Neural progenitor cell (in vitro differentiated cells): ENCODE measurements at places on chromosomes 1 and 21.

DNA sequence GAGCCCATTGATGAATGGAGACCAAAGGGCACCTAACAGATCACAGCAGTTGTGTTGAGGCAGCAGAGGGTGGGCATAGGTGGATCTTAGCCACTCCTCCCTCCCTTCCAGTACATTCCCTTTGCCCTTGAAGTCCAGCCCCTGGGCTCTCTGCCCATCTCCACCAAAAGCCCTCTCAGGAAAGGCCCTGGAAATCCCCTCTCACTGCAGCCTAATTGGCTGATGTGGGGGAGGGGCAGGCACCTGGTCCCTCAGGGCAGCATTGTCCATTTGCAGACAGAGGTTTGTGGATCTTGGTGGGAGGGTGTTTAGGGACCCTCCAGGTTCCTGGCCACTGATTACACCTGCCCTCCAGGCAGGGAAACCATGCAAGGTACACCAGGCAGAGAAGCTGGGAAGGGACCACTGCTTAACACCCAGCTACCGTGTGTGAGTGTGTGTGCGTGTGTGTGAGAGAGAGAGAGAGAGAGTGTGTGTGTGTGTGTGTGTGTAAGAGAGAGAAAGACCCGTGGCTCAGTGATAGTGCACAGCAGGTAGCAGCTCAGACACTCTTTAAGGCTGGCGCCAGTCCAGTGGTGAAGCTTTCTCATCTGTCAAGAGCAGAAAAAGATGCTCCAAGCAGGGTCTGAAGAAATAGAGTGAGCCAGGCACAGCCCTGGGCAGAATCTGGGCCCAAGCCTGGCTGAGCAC lies 71.1 kb downstream of the MATN1 start:
- peak; percentile 58 for DNase-seq

- no peak for DNase-seq
These were observed 1.7 kb upstream of the CHI3L2 start for GRCh38 chr1:111225717-111226400.

- no peak for DNase-seq
These were observed 56.4 kb downstream of the GRIK3 start for GRCh38 chr1:36977731-36978406.

- no peak for DNase-seq
These were observed 277.5 kb downstream of the PDE4B start for GRCh38 chr1:66069976-66070876.

DNA sequence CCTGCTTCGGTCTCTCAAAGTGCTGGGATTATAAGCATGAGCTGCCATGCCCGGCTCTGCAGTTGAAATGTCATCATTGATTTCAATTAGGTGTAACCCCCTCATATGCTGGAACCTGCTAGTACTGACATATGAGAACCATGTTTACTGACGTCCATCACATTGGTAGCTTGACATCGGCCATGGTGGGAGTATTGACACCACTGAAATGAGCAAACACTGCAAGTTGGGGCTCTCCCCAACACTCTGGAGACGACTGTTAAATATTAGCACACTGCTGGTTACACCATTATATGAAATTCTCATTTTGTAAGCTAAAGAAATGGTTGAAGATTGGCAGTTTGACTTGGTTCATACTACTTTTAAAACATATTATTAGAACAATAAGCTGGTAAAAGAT lies 63.7 kb downstream of the CNST start:
- DNase-seq = no peak

- DNase-seq = no peak
These were observed 20.6 kb upstream of the NPL start for GRCh38 chr1:182768963-182769362.

DNA sequence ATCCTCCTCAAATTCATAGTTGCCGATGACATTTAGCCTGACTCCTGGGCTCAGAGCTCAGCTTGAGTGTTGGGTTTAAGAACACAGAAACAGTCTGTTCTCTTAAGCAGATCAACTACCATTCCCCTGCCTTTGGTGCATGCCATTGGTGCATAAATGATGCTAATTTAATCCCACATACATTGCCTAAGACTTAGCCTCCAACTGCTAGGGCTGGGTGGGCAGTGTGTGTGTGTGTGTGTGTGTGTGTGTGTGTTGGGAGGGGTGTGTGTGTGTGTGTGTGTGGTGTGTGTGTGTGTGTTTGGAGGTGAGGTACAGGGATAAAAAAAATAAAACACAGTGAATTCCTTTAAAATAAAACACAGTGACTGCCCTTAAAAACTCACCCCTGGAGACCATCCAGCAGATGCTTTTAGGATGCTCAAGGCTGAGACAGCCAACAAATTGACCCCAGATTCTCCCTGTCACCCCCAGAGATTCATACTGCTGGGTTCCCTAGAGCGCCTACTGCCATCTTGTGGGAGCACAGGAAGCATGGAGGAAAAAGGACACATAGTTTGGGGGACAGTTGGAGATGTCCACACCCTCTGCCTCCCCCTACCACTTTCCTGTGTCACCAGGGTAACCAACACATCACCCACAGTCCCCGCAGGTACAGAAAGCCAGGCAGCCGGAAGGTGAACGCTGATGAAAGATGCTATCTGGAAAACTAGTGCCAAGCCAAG lies 30.6 kb downstream of the KLHDC7A start:
- DNase-seq = peak; percentile 24

- no peak for DNase-seq
These were observed 45.3 kb upstream of the CTBS start for GRCh38 chr1:84619383-84620102.

GRCh38 chr1:200464784-200465400 lies 55.1 kb upstream of the ZNF281 start:
- DNase-seq = no peak

DNA sequence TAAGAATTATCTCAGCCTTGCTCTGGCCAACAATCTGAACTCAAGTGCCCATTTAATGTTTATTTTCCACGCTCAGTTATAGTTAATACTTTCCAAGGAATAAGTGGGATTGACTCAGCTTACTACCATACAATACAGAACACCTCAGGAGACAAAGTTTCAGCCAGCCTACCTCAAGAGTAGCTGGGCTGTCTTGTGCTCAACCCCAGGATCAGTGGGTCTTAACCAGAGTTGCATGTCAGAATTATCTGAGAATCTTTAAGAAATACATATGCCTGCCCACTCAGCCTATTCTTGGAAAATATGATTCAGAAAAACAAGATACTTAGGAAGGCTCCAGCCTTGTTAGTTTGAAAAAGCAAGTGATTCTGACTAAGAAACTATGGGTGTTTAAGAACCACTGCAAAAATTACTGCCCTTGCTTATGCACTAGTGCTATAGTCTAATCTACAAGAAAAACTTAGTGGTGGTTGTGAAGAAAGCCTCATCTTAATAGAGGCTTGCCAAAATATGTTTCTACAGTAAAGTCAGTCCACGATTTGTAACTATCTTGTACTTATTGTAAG lies 20.4 kb downstream of the CDC7 start:
- no peak for DNase-seq

DNA sequence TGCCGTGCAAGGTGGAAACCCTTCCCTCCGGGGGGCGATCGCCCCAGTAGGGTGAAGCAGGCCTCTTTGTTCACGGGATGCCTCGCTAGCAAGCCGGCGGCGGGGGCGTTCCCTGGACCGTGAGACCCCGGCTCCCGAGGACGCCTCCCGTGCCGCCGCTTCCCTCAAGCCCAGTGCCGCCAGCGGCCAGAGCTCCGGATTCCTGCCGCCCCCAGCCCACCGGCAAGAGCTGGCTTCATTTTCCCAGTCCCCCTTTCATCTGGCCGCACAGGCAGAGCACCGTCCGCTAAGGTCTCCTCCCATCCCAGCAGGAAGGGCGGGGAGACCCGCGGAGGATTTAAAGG lies 16.3 kb downstream of the IER5 start:
- peak; percentile 91 for DNase-seq

DNA sequence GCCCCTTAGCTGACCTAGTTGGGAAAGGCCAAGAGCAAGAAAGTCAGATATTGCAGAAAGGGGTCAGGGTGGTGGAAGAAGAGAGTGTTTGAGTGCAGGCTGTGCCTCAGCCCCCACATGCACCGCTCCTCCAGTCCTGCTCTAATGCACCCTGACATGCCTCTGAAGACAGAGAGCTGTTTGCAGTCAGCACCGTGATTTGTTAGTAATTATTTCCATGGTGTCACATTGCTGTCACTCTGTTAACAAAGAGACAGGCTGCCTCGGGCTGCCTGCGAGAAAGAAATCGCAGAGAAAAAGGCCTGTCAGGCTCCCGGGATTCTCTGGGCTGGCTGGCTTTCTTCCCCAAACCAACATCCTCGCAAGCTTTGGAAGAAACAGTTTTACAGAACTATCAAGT lies 58.3 kb downstream of the ERI3 start:
- no peak for DNase-seq

DNA sequence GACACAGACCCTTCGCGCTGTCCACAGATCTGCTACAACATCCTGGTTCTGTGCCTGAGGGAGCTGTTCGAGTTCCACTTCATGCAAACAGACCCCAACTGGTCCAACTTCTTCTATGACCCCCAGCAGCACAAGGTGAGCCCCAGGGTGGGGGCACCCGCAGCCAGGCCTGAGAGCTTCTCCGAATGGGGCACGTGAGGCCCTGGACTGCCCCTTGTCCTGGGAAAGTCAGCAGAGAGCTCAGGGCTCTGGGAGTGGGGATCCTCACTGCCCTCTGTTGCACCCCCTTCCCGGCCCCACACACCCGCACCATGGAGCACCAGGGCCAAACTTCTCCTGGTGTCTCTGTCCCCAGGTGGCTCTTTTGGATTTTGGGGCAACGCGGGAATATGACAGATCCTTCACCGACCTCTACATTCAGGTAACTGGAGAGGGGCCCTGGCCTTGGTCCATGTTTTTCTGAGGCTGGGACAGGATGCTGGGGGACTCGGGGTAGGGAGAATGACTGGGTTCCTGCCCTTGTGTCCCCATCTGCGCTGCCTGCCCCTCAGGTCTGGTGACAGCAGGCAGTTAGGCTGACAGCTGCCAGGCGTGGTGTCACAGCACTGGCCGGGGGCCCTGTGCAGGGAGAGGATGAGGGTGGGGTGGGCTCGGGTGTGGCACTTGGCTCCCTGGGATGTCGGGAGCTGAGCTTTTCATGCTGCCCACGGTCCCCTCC lies 44.6 kb downstream of the COQ8A start:
- DNase-seq = no peak

DNA sequence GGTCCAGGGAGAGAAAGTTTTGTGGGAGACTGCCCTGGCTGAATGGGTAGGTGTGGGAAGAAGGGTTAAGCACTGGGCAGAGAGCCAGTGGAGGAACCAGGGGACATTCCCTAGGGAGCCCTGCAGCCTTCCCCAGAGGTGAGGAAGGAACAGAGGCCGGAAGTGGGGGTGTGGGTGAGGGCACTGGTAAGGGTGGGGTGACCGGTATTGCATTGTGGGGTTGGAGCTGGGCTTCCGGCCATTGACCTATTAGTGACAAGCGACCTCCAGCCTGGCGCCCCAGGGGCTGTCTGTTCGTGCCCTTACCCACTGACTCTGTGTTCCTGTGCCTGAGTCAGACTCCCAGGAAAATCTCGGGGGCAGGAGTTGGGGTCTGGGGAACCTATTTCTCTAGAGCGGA lies 3.5 kb upstream of the TSPAN1 start:
- no peak for DNase-seq

DNA sequence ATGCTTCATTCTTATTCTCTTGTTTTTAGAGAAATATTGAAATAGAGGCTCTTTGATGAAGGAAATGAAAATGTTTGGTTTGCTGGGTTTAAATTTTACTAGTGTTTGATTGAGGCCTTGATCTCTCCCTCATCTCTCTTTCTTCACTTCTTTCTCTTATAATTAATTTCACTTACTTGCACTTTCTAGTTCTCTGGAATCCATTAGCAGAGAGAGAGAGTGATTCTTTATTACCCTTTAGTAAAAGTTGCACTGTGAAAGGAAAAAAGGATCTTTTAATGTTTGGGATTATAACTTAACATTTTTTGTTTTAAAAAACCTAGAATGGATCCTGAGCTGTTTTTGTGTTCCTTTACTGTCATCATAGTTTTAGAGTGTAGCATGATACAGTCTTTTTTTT lies 12.2 kb downstream of the RPRD2 start:
- no peak for DNase-seq

DNA sequence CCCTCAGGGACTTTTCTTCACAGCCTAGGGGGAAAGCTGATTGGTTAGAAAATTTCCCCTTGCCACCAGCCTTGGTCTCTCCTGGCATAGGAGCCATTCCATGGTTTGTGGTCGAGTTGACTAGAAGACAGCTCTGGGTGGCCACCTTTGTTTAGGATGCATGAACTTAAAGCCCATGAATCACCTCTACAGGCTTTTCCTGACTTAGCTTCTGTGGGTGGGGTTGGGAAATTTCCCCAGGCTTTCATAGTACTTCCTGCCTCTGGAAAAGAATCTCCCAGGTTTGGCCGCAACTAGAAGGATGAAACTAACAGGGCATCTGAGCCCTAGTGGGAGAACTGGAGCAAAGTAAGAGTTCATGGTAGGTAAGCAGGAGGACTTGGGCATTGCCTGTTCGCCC lies 72.6 kb downstream of the SNRPE start:
- DNase-seq = no peak

GRCh38 chr1:52665006-52665941 lies 32.3 kb downstream of the SHISAL2A start:
- no peak for DNase-seq

- no peak for DNase-seq
These were observed 58.0 kb downstream of the PUM1 start for GRCh38 chr1:31007462-31007991.

DNA sequence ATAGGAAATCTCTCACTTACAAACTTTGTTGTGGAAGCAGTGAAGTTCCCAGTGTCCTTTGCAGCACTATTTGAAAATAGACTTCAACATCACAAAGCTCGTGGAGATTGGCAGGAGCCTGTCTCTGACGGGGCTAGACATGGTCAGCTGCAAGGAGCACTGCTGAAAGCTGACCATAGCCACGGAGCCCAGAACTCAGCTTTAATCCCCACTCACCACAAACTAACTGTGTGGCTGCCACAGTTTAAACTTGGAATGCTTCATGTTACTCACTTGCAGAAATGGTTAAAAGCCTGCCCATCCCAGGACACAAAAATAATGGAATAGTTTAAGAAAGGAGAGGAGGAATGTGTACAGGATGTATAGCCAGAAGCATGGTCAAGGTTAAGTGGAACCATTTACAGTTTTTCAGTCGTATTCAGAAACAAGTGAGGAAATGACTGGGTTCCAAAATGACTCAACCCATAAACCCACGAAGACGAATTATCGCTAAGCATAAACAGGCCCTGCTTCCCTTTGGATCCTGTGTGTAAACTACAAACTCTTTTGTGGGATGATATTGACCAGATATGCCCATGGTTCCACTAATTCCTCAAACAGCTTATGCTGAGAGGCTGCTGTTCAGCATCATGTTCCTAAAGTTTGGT lies 18.2 kb downstream of the DNALI1 start:
- no peak for DNase-seq

GRCh38 chr21:26082549-26082948 lies 88.0 kb downstream of the APP start:
- DNase-seq = peak; percentile 28

DNA sequence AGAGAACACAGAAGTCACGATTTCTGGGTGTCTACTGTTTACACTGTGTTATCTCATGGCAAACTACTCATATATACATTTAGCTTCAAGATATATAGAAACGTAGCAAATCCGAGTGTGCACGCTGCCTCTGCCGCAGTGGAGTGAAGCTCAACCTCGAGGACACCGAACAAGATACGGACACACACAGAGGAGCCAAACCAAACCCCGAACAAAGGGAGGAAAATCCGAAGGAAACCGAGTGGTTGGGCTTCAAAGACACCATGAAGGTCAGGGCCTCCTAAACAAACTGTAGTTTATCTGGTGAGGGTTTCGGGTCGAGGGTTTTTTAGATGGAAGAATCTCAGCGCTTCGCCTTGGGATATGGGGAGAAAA lies 34.5 kb downstream of the SLC45A1 start:
- DNase-seq = no peak

GRCh38 chr21:15204970-15205286 lies 140.1 kb upstream of the NRIP1 start:
- no peak for DNase-seq
